ENCODE measurements at places on chromosomes 6 and 20.

DNA sequence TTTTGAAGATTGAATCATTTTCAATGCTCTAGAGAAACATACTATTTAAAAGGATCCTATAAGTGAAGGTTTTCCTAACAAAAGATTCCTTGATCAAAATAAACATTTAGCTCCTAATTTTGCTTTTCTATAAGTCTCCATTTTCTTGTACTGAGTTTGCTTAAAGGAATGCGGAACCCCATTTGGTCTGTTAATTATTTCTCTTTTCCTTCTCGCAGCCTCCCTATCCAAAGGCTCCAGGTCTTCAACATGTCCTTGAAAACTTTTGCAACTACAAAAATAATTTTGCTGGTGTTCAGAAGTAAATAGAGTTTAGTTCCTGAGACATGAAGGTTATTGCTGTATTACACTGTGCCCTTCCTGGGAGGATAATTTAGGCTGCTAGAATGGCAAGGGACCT lies 8.3 kb upstream of the NPEPL1 start:
- no peak for DNase-seq

DNA sequence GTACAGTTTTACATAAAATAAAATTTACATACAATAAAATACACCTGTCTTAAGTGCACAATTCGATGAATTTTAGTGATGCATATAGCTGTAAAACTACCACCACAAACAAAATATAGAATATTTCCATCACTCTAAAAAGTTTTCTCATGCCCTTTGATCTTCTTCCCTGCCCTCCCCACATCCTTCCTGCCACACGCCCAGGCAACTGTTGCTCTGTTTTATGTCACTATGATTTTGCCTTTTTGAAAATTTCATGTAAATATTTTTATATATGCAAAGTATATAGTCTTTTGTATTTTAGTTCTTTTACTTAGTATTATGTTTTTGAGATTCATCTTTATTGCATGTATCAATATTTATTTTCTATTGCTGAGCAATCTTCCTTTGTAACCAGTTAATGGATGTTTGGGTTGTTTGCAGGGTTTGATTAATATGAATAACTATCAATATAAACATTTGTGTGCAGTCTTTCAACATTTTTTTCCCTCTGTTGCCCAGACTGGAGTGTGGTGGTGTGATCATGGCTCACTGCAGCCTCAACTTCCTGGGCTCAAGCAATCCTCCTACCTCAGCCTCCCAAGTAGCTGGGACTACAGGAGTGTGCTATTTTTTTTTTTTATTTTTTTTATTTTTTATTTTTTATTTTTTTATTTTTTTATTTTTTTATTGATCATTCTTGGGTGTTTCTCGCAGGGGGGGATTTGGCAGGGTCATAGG lies 23.8 kb upstream of the SAMHD1 start:
- DNase-seq = no peak

DNA sequence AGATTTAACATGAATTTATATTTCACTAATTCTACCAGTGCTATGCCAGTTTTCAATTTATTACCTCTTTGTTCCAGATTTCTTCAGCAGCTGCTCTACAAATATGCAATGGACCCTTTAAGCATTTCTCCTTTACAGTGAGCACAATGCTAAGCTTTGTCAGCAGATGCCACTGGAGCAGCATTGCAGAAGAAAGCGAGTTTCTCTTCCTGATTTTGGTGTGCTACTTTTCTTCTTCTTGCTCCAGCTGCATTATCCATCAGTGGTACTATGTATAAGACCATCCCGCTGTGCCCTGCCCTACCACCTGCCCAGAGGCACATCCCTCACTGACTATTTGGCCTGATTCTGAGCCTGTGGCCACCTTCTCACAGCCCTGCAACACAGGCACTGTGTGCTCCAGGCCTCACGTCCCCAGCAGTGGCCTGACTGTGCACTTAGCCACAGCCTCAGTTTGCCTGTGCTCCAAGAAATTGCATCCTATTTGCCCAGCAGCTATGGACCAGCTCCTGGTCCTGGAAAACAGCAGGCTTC lies 84.1 kb downstream of the TNFAIP3 start:
- DNase-seq = no peak

GRCh38 chr20:34595377-34596184 lies 37.1 kb downstream of the MAP1LC3A start:
- no peak for DNase-seq

GRCh38 chr6:156131221-156131903 lies 645.8 kb upstream of the ARID1B start:
- DNase-seq = no peak

- no peak for DNase-seq
These were observed 3.4 kb upstream of the MAFB start for GRCh38 chr20:40692240-40693011.

DNA sequence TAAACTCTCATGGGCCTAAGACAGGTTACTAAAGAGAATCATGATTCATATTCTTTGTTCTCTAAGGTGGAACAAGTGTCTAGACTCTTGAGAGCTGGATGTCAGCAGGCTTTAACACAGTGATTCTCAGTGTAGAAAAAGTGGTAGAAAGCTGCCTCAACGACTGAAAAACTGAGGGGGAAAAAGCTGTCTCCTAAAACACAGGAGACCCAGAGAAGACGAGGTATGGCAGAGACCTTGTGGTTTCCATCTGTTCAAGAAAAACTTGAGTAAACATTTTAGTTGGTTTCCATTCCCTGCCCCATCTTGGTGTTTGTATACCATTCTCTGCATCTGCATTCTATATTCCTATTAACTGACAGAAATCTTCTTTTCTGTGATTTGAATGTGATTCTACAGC lies 57.6 kb upstream of the MAP3K7 start:
- DNase-seq = no peak

DNA sequence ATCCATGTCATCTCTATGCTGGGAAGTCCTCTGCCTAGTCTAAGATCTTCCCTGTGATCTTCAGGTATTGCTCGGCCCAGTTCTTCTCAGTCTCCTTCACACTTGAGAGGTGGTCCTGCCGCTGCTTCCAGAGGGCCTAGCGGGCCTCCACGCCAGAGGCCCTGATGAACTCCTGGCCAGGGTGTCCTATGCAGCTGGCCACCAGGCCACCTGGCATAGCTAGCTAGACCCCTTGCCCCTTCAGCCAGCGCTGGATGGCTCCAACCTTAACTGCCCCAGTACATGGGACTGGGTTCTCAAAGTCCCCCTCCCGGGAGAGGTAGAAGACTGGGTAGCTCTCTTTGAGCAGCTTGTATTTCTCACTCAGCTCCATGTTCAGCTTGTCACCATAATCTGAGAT lies 81.1 kb downstream of the ZFP64 start:
- DNase-seq = no peak

- no peak for DNase-seq
These were observed 320.2 kb downstream of the BTBD9 start for GRCh38 chr6:38319256-38320212.

- DNase-seq = no peak
These were observed 39.7 kb downstream of the TAF4 start for GRCh38 chr20:62025832-62026563.

- DNase-seq = no peak
These were observed 44.3 kb upstream of the BCLAF1 start for GRCh38 chr6:136333824-136334464.

DNA sequence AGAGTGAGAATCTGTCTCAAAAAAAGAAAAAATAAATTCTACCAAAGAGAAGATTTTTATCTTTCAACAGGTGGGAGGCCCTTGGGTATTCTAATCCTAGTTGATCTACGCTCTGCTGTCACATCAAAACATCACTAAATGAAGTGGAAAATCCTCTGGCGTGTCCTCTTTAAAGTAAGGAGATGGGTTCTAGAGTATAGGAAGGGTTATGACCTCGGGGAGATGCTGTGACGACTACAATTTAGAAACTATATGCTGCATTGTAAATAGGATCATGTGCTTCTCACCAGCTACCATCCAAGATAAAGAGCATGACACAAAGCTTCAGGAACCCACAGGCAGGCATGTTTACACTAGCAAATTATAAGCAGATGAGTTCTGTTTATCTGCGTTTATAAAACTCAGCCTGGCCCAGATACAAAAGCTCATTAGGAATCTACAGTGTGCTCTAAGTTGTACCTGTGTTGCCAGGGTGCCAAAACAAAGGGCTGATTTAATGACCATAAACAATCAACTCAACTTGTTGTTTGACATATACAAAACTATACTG lies 197.1 kb upstream of the PLN start:
- no peak for DNase-seq

DNA sequence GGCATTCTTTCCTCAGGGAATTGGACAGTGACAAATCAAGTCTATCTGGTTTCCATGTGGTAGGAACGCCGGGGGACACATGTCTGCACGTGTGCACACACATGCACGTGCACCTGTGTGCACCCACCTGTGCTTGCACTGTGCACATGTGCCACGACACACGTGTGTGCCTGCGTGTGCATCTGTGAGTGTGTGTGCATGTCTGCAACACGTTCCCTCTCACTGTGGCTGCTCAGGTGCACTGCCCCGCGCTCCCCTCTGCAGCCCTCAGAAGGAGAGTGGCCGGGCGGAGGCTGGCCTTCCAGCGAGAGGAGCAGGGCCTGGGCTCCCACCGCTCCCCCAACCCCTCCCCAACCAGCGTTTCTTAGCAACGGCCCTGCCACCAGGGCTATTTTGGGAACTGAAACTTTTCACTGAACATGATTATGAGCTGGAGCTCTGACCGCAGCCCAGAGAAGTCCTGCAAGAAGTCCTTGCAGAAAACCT lies 147.8 kb downstream of the PHACTR3 start:
- no peak for DNase-seq

DNA sequence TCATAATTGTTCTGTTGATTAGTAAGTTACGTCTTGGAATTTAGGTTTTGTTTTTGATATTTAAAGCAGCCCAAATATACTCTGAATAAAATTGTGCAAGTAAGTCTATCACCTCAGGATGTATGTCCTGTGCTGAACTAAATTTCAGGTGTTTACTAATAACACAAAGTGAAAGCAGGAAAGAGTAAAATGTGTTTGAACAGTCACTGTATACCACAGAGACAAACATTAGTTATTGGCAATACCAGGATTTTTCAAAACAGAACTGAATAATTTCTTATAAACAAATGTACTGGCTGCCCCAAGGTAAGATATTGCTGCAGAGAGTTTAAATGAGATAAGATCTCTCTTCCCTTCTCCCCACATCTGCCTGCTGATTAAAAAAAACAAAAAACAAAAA lies 404.7 kb upstream of the RUNX2 start:
- DNase-seq = no peak

GRCh38 chr6:167799033-167799821 lies 27.5 kb upstream of the AFDN start:
- no peak for DNase-seq

- DNase-seq = no peak
These were observed 405.6 kb downstream of the BTBD9 start for GRCh38 chr6:38234141-38234540.

DNA sequence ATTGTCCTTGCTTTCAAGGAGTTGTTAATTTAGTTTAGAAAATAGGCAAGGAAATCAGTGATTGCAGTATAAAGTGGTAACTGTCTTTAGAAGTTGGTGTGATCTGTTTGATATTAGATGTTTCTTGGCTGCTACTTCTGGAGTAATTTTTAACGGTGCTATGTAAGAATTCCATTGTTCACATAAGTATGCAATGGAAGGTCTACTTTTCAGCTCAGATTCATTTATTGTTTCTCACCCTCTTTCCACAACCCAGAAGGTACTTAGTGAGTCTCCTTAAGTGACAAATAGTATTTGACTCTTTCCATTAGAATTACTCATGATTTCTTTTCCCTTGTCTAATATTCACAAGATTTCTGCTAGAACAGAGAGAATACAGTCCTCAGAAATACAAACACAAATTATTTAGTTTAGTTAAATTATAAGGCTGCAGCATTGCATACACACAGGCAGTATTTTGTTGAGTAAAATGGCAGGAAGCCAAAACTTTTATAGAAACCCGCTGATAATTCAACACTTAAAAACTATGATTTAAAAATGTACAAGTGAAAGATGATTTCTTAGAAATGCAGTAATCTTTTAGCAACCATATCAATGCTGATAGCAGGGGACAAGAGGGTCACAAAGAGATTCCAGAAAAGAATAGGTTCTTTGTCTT lies 554.3 kb downstream of the CD109 start:
- no peak for DNase-seq

DNA sequence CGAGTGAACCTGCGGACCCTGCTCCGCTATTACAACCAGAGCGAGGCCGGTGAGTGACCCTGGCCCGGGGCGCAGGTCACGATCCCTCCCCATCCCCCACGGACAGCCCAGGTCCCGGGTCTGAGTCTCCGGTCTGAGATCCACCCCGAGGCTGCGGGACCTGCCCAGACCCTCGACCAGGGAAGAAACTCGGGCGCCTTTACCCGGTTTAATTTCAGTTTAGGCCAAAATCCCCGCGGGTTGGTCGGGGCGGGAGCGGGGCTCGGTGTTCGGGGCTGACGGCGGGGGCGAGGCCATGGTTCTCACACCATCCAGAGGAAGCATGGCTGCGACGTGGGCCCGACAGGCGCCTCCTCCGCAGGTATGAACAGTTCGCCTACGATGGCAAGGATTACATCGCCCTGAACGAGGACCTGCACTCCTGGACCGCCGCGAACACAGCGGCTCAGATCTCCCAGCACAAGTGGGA lies 46.9 kb upstream of the TRIM26 start:
- no peak for DNase-seq

GRCh38 chr6:4817551-4817950 lies 41.3 kb downstream of the CDYL start:
- DNase-seq = no peak

GRCh38 chr6:43966374-43966658 lies 160.9 kb downstream of the MRPL14 start:
- no peak for DNase-seq

DNA sequence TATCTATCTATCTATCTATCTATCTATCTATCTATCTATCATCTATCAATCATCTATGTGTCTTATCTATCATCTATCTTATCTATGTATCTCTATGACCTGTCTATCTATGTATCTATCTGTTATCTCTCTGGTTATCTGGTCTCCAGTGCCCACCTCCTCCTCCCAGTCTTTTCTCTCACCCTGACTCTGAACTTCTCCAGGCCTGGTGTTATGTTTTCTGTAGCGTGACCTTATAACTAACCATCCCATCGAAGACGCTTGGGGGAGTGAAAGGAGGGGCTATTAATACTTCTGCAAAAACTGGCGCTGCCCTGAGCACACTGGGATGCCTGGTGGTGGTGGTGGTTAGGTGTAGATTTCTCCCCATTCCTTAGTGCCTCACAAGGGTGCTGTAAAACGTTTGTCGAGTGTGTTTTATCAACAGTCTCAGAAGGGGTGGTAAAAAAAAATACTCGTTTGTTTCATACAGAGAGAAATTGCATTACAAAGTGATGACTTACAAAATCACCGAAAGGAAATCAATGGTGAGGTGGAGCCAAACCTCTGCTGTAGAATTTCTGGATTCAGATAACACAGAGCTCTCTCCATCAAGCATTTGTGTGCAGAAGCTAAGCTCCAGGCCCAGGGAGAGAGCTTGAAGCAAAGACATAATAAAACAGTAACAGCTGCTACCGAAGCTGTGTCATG lies 156.2 kb downstream of the BCAS1 start:
- DNase-seq = no peak

DNA sequence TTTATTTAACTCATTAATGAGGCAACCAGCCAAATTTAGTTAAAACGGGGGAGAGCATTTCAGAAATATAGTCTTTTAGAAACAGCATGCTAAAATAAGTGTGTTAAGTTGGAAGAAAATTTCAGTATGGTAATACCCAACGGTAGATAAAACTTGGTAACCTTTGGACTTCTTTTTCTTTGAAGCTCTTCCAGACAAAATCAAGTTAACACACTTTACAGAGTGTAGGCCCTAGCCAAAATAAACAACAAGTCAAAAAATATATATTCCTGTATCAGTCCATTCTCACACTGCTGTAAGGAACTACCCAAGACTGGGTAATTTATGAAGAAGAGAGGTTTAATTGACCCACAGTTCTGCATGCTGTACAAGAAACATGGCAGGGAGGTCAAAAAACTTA lies 279.6 kb downstream of the HIVEP2 start:
- no peak for DNase-seq

Measured in stimulated activated CD8-positive, alpha-beta memory T cell treated with anti-CD3 and anti-CD28 coated beads, Interleukin-7, amount 100 ng/mL, for 1 hour (primary cell).